ENCODE measurements at places on chromosomes 5 and 9. TPM values are rescaled to one million over a fixed set of nuclear protein-coding genes. Genes with fewer than 3 reads are reported as not detected.

ZNF658 gene
- 2.1 TPM for total RNA-seq

PPIC gene
- total RNA-seq = not detected

NXNL2 gene
- not detected for total RNA-seq

C5orf52 gene
- total RNA-seq = not detected

MZB1 gene
- 20.2 TPM for total RNA-seq

RAD50 gene
- total RNA-seq = 43.3 TPM

RNF208 gene
- total RNA-seq = 3.0 TPM

ESM1 gene
- not detected for total RNA-seq

SLC46A2 gene
- not detected for total RNA-seq

ANKRD20A1 gene
- not detected for total RNA-seq

IFNA2 gene
- total RNA-seq = not detected

SHC3 gene
- total RNA-seq = not detected

CDH9 gene
- not detected for total RNA-seq

ZFP2 gene
- 0.42 TPM for total RNA-seq

Measured in activated CD8-positive, alpha-beta memory T cell treated with anti-CD3 and anti-CD28 coated beads for 36 hours (primary cell).